ENCODE measurements at places on chromosomes 7 and 10.

GRCh38 chr7:66321283-66321682 is 116.1 kb downstream of the TPST1 start:
- no peak for DNase-seq

DNA sequence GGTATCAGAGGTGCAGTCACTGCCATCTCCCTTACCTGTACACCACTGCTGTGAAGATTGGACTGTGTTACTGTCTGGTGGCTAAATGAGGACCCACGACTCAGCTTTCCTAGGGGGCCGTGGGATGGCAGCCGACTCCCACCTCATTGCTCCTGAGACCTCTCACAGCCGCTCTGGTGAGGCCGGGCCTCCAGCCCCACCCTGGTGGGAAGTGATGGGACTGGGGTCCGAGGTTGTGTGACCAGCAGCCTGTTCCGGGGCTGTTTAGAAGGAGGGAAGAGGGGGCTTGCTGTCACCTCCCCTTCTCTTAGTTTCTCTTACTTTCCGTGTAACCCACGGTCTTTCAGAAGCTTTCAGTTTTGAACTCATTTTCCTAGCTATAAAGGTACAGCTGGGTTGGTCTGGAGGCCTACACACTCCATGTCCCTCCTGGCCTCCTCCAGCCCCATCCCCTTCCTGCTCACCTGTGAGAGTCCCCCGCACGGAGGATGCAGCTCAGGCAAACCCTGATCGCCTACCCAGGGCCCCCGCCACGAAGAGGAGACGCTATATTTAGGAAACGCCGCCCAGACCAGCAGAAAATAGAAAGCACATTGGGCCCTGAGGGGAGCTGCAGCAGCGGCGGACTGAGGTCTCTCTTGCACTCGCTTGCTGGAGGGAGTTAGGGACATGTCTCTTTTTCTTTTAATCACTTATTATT is 4.6 kb downstream of the EMX2 start:
- DNase-seq: no peak

GRCh38 chr7:79434867-79435266 is 18.6 kb downstream of the MAGI2 start:
- DNase-seq: no peak

- no peak for DNase-seq
Measured at GRCh38 chr7:158517571-158517970, 70.1 kb downstream of the PTPRN2 start.

- DNase-seq: no peak
Measured at GRCh38 chr7:110347081-110347480, 743.8 kb upstream of the LRRN3 start.

GRCh38 chr7:108503112-108504026 is 22.6 kb downstream of the PNPLA8 start:
- DNase-seq: no peak

GRCh38 chr10:43215758-43216455 is 51.0 kb downstream of the RASGEF1A start:
- DNase-seq: no peak

DNA sequence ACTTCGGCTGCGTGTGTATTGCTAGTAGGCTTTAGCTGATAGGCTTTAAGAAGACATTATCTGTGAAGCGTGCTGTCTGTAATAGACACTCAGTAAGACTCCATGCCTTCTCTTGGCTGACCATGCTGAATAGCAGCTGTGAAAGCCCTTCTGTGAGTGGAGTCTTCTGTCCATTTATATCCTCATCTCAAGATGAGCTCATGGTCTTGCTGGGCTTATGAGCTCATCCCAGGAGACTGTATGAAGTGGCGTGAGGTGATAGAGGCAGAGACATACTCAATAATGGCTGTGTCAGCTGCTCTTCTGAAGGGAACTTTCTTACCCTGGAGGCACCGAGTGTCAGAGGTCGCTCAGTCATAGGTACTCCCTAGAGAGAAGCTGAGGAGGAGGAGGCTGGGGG is 111.5 kb downstream of the SH2D4B start:
- DNase-seq: no peak

DNA sequence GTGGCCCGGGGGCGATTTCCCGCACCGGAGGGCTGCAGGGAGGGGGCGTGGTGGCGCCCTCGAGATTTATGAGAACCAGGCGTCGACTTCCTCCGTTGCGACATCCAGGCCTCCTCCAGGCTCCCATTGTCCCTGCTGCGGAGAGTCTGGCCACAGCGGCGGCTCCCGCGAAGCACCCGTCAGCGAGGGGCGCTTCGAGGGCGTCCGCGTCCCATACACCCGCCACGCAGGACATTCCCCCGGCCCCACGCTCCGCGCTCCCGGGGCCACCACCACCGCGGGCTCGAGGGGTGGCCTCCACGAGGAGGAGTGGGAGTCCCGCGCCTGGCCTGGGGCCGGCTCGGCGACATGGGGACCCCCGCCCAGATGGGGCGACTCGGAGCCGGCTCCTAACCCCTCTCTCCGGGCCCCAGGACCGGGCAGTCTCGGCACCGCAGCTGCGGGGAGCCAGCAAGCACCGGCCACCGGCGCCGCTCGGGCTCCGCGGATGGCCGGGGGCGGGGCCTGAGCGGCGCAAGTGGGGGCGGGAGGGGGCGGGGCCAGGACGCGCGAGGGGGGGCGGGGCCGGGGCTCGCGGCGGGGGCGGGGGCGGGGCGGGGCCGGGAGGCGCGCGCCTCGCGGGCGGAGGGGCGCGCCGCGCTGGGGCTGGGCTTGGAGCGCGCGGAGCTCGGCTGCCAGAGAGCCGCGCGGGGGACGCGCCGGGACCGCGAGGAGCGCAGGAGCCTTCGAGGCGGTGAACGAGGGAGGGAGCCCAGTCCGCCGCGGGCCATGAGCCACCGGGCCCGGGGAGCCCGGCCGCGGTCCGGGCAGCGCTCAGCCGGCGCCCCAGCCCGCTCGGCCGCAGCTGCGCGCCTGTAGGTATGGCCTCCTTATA is at the start of gene SH2B2:
TSS of gene SH2B2 (plus strand) at position 632 of the 874 bp plus-strand sequence. CDS start 13,683 bp downstream, outside the sequence.
- no peak for DNase-seq

- no peak for DNase-seq
Measured at GRCh38 chr7:156173346-156173745, 361.1 kb upstream of the SHH start.

- no peak for DNase-seq
Measured at GRCh38 chr10:127948791-127949190, 41.9 kb downstream of the PTPRE start.

GRCh38 chr10:121248266-121248665 is 350.0 kb downstream of the FGFR2 start:
- no peak for DNase-seq

- DNase-seq: no peak
Measured at GRCh38 chr7:77537778-77538280, 734 bp downstream of the PTPN12 start.

DNA sequence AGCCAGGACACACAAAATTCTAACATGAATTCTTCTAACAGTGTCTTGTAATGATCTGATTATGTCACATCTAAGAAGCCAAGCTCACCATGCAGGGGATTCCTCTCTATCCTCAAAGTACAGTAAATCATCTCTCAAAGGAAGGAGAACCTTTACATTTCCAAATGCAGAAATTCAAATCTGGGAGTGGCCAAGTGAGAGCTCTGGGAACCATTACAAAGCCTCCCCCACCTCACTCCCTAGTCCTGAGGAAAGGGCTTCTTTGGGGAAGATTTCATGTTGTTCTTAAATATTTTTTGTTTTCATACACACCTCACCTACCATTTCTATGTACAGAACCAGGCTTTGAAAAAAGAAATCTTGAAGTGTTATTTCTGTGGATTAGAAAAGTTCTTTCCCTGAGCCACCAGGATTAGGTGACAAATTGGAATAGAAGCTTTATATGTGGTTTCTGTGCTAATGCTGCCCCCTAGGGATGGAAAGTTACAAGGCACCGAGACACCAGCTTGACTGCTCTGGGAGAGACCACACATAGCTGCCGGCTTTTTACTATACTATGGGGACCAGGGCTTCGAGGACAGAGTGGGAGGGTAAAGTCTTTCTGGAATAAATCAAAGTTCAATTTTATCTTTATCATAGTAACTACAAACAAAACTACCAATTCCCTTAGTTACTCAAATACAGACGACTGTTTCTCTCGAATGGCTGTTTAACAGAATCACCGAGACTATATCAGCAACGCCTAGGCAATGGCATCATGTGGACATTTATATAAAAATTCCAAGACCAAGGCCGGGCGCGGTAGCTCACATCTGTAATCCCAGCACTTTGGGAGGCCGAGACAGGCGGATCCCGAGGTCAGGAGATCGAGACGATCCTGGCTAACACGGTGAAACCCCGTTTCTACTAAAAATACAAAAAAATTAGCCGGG is 116.1 kb downstream of the RNF216 start:
- peak; percentile 81 for DNase-seq

DNA sequence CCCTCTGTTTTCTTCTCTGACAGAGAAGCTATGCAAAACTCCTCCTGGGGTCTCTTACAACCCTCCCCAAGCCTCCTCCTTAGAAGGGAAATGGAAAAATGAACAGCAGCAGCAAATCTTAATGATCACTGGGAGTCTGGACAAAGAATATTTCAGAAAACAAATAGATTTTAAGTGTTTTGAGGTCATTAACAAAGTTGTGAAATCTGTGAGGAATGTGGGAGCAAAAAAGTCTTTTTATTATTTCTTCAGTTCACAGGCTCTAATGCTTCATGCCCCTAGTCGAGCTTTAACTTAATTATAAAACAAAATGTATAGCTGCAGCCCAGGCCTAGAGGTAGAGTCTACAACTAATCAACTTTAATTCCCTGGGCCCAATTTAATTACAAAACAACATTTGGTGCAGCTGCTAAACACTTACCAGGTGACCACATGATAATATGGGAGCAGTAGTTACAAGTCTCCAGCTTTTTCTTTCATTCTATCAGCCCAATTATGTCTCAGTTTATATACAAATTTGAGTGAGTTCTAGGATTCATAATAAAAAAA is 293.2 kb downstream of the THSD7A start:
- no peak for DNase-seq

- peak; percentile 78 for DNase-seq
Measured at GRCh38 chr10:5692461-5693358, 8.1 kb downstream of the TASOR2 start.

- DNase-seq: no peak
Measured at GRCh38 chr10:109698882-109699664, 224.2 kb downstream of the XPNPEP1 start.

- no peak for DNase-seq
Measured at GRCh38 chr7:1676550-1677078, 6.5 kb downstream of the ELFN1 start.

GRCh38 chr7:151185762-151186639 is 1.0 kb downstream of the ASB10 start:
- no peak for DNase-seq

GRCh38 chr10:61905837-61906561 is 4.5 kb downstream of the ARID5B start:
- DNase-seq: no peak

GRCh38 chr7:48563334-48563733 is 361.0 kb upstream of the CDC14C start:
- no peak for DNase-seq
